ENCODE measurements at places on chromosomes 6 and 20.
A peak's percentile ranks its signal among the peaks of the same experiment; 100 is the strongest.

DNA sequence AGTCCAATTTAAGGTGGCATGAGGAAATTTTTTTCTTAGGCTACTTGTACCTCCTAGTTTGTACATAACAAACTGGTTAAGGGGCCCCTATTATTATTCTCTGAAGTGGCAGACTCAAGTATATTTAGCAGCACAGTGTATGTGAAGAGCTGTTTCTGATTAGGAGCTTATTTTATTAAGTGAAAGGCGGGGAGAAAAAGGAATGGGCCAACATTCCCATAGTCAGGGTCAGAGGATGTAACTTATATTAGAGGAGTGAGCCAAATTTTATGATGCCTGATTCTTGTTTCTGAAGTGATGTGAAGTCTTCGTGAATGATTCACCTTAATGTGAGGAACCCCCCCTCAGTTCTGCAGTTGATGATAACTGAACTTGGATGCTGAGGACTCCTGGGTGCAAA, 2.8 kb downstream of the HECA start:
- DNase-seq: peak; percentile 79

DNA sequence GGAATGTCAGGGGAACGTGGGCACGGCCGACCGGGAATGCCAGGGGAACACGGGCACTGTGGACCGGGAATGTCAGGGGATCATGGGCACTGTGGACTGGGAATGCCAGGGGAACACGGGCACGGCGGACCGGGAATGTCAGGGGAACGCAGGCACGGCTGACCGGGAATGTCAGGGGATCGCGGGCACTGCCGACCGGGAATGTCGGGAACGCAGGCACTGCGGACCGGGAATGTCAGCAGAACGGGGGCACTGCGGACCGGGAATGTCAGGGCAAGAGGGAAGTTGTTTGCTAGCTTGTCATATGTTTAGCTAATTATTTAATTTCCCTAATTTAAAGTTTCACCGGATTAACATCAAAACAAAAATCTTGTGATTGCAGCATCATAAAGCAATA, 37.4 kb upstream of the BHLHE23 start:
- DNase-seq: no peak

- peak; percentile 58 for DNase-seq
Observed at GRCh38 chr6:140670021-140670420, 1295.6 kb upstream of the CITED2 start.

GRCh38 chr20:62412194-62413024, 5.3 kb upstream of the CABLES2 start:
- no peak for DNase-seq

DNA sequence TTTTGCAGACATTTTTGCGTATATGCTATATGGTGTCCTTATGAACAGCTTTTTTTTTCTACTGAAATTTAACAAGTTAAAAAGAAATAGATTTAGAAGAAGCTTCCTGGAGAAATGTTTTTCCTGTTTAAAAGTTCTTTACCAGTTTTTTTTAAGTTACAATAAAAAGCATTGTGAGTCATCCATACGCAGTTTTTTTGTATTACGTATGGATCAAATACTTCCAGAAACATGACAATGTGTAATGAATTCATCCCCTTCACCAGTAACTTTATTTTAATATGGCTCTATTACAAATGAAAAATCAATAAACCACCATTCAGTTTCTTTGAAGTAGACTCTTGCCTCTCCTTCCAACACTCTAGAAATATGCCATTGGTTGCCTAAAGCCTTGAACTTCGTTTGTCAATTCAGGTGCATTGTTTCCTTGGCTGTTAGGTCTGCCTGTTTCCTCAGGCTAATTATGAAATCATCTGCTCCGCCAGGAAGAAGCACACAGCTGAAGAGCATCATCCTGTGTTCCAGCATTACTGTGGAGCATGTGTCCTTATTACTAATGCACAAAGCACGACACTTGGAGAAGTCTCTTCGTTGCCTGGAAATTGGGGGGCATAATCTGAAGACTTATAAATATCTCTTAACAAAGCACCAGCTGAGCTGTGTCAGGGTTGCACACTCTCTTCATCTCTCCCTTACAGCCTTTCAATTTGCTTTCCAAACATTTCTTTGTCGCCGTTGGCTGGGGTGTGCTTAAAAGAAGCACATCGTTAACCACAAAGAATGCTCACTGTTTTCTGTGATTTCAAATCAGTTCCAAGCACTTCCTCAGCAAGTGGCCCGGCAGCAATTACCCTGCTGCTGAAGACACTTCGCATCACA, 9.6 kb downstream of the MOXD1 start:
- peak; percentile 90 for DNase-seq

DNA sequence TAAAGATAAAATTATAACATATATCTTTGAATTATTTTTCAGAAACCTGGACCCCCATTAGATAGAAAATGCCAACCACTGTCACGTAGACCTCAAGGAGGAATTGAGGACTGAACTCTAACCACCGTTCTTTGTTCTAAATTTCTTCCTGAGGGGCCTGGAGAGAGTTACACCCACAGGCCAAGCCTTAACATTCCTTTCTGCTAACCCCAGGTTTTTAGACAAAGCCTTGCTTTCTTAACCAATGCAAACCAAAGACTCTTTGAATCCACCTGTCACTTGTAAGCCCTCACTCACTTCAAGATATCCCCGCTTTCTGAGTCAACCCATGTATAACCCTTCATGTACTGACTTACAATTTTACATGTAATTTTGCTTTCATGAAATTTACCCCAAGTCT, 41.0 kb downstream of the SNX14 start:
- no peak for DNase-seq

- DNase-seq: peak; percentile 60
Observed at GRCh38 chr20:40431611-40432010, 257.4 kb downstream of the MAFB start.

GRCh38 chr6:116083052-116083451, 17.6 kb upstream of the NT5DC1 start:
- no peak for DNase-seq

GRCh38 chr6:5095236-5095635, 10.1 kb downstream of the PPP1R3G start:
- DNase-seq: no peak

DNA sequence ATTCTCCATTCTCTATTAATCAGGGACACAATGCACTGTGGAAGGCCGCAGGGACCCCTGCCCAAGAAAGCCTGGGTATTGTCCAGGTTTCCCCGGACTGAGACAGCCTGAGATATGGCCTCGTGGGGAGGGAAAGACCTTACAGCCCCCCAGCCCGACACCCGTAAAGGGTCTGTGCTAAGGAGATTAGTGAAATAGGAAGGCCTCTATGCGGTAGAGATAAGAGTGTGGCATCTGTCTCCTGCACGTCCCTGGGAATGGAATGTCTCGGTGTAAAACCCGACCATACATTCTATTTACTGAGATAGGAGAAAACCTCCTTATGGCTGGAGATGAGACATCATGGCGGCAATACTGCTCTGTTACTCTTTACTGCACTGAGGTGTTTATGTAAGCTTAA, 15.7 kb upstream of the EIF2S2 start:
- DNase-seq: no peak

DNA sequence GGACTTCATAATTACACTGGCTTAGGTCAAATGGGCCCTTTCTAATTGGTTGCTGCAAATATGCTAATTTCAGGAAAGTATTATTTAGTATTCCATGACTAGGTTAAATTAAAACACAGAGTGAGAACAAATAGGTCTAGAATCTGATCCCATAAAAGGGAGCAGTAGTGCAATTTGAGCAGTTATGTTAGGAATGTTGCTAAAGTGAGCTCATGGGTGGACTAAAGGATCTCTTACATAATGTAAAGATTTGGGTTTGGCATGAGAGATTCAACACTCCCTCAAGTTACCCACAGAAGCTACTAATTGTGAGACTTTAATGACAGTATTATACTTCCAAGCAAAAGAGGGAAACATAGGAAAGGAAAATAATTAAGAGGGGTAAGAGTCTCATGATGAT, 109.1 kb downstream of the C6orf58 start:
- DNase-seq: peak; percentile 5

DNA sequence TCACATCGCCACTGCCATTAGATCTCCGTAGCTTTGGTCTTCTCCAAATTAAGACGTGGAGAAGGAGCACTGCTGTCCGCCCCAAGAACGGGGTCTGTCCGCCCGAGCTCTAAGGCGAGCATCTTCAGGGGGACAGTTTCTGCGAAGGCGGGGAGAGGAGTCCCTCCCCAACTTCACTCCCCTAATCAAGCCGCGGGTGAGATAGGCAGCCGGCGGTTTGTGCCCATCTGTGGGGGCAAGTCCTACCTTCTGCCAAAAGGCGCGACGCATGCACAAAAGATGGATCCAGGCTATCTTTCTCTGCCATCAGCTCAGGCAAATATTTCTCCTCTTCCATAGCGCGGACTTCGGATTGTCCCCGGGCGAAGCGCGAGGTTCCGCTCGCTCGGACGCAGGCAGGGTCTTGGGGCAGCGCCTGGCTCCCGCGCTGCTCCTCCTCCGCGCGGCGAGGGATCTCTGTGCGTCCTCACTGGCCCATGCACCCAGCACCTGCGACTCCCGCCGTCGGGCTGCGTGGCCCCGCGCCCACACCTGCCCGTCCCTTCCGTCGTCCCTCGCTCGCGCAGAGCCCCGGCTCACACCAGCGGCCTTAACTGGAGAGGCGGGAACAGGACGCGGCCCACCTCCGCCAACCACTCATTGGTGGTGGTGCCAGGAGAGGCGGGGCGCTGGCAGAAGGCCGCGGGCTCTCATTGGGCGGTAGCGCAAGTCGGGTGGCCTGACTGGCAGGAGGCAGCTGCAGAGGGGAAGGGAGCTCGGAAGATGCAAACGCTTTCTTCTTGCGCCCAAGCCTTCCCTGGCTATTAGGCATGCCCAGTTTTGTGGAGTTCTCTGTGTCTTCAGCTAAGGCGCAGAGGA, at the start of gene KHDRBS2:
Gene KHDRBS2, minus strand, starts transcription at position 614 of the 858 bp plus-strand sequence.
- DNase-seq: no peak

DNA sequence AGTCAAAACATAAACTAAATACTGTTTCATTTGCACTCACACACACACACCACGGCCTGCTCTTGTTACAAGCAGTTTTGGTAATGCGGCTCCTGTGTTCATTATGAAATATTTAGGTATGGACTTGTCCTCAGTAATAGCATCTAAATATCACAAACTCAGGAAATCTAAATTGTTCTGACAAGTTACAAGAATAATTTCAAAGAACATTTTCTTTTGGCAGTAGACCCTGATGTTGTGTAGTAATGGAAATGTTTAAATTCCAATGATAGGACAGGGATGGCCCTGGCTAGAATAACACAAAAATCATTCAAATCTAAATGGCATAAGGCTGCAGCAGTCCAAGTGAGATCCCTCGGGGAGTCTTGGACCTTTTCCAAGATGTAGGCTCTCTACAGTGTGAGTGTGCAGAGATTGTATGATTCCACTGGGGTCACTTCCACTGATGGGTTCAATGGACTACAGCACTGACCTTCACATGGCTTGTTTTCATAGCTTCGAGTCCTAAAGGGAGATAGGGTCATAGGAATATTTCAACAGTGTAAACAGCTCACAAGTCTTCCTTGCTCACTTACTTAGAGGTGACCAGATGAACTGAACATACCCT, 210.6 kb upstream of the PLCB4 start:
- DNase-seq: peak; percentile 24

DNA sequence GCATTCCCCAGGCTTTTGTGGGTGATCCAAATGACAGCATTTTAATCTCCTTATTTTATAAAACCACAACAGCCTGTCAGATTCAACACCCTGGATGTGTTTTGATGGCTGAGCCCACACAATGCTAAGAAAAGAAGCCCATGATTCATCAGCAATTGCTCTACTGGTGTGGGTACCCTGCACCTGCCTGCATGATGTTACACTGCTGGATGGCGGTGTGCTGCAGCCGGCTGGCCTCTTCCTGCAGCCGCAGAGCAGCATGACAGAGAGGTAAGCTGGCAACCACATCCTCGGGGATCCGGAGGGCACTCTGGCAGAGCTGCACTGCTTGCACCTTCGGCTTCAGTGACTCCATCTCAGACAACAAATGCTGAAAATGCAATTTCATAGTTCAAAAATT, 327.5 kb downstream of the SYNE1 start:
- no peak for DNase-seq

GRCh38 chr6:56891754-56892153, 63.2 kb upstream of the BEND6 start:
- peak; percentile 44 for DNase-seq

DNA sequence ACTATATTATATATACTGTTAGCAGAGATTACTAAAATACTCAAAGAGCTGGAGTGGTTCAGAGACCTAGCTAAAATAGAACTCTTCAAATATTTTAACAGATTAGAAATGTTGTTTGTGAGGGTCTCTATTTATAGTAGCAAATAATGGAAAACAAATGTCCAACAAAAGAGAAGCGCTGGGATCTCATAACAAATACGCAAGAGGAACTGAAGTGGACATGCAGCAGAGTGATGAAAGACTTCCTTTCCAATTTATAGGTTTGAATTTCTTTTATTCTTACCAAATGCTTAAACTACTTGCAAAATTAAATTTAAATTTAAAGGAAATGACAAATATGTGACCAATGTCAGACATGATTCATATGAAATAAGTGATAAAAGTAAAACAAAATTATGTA, 49.9 kb downstream of the PIGU start:
- DNase-seq: no peak

DNA sequence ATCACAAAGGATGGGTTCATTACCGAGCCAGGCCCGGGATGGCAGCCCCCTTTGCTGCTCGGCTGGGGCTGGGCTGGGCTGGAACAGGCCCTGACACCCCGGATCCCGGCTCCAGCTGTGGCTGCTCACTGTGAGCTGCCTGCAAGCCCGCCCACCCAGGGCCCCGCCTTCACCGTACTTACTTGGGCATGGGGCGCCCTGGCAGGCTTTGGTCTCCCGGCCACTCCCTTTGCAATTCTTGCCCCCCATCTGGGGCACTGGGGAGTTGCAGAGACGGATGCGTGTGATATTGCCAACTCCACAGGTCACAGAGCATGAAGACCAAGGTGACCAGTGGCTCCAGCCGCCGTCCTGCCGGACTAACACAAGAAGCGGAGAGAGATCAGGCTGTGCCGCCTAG, 16.7 kb downstream of the THBS2 start:
- DNase-seq: no peak

DNA sequence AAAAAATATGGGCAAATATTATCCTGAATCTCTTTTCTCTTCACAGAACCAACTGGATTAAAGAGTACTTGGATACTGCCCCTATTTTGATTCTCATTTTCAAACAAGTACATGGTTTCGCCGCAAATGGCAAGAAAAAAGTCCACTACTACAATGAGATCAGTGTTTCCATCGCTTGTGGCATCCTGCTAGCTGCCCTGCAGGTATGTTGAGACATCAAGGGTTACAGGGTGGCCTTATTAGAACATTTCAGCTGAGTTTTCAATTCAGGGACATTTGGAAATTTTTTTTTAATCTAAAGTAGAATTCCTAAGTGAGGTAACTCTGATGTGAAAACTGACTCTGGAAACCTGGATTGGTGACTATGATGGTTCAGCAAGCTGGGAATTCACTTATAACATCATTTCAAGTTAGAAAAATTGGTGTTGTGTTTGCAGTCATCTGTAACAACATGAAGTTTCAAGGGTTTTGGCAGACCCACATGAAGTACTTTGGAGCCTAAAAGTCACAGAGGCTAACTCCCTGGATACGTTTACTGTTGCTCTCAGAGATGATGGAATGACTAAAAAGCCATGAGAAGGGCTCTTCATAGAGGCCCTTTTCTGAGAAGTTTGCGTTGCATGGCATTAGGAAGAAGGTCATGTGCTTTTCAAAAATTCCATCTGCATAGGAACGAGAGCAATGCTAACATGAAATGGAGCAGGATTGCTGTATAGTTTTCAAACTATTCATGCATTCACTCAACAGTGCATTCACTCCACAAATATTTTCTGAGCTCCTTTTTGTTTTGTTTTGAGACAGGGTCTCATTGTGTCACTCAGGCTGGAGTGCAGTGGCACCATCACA, 25.5 kb downstream of the IYD start:
- DNase-seq: no peak

Data from fibroblast of upper back skin (primary cell).